Activated CD4-positive, alpha-beta T cell treated with anti-CD3 and anti-CD28 coated beads, Interleukin-2, amount 50 U/mL, for 4 hours (primary cell): ENCODE measurements at places on chromosomes 5 and 9.
A peak's percentile ranks its signal among the peaks of the same experiment; 100 is the strongest.

DNA sequence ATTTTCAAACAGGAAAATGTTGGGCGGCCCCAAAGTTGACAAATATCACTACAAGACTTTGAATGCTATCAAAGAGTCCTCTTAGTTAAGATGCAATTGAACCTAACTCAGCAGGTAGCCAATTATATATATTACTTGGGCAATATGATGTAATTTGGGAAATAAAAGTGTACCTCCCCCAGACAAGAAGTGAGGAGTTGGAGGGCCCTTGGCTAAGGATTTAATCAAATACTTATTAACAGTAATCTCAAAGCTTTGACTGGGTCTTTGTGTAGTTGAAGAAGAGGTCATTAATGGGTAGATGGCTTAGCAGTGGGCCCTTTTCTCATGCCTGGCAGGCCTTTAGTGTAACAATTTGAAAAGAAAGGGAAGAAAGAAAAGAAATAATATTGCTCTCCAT lies 599.0 kb downstream of the CSNK1G3 start:
- DNase-seq: no peak

DNA sequence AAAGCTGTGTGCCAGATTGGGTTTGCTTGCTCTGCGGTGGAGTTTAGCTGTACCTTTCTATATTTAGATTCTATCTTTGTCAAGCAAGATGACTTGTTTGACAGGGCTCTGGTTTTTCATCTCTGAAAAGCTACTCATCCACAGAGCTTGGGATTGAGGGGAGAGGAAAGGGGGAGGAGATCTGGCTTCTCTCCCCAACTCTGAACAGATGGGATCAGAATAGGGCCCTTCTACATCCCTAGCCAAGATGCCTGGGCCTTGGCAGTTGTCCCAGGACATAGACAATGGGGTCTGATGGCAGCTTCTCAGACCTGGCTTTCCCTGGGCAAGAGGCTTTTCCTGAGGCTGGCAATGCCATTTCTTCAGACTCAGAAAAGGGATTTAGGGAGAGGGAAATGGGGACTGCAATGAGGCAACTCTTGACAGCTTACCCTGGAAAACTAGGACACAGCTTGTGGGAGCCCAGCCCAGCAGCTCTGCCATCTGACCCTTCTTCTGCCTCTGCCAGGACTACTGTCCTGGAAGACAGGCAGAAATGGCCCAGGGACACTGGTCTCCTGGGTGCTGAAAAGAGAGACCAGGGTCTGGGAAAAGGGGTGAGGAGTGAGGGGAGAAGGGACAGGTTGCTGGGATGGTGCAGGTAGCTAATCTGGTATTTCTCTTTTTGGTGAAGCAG lies 50.2 kb upstream of the ASTN2 start:
- DNase-seq: no peak

GRCh38 chr9:129402371-129402739 lies 218.5 kb downstream of the C9orf50 start:
- no peak for DNase-seq

DNA sequence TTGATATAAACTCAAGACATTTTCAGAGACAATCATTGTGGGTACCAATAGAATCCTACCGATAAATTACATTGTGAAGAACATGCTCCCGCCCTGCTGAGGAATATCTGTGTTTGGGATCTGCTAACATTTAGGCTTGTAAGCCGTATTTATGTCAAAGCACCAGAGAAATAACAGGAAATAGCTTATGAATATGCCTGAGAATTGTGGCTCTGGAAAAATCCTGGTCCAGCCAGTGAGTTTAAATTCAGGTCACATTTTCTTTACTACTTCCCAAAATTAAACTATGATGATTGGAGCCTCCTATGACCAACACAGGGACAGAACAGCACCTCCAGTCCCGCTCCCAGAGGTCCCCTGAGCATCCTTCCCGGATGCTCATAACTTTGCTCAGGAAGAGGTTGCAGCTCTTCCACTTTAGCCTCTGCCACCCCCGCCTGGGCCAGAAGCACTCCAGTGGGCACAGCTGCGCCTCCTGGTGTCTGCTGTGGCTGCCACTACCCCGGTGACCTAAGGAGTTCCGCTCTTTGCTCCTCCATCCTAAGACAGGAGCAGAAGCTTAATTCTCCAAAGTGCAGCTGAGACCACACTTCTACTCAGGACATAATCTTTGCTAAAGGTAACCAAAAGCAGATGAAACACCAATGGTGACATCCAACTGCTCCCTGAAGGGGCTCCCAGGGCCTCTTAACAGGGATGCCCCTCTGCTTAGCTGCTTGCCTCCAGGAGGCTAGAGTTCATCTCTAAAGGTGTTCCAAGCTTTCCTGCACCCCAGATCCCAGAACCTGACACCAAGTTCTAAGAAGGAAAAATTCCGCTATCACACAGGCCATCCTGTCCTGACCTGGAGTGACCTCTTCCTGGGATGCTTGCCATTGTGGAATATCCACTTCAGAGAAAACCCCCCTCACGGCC lies 58.8 kb downstream of the SLC1A1 start:
- no peak for DNase-seq

DNA sequence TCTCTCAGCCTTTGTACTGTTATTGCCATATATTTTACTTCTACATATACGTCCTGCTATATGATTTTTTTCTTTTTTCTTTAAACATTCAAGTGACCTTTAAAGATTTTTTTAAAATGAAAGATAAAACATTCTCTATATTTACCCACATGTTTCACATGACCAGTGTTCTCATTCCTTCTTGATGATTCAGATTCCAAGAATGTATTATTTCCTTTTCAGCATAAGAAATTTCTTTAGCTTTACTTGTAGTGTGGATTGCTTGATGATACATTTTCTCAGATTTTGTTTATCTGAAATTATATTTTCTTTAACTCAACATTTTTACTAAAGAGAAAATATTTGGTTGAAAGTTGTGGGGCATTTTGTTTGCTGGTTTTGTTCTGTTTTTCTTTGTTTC lies 792.1 kb downstream of the BRINP1 start:
- DNase-seq: no peak

- no peak for DNase-seq
Measured at GRCh38 chr5:92508271-92508670, 1072.7 kb downstream of the NR2F1-AS1 start.

- peak; percentile 49 for DNase-seq
Measured at GRCh38 chr5:177426566-177427210, at the start of gene GRK6. TSS of gene GRK6 (plus strand) at chr5:177426676. CDS start at chr5:177426846, 170 bp downstream.

- no peak for DNase-seq
Measured at GRCh38 chr5:80071510-80072021, 36.4 kb downstream of the THBS4 start.

GRCh38 chr5:137728048-137728447 lies 7.8 kb downstream of the KLHL3 start:
- DNase-seq: no peak

DNA sequence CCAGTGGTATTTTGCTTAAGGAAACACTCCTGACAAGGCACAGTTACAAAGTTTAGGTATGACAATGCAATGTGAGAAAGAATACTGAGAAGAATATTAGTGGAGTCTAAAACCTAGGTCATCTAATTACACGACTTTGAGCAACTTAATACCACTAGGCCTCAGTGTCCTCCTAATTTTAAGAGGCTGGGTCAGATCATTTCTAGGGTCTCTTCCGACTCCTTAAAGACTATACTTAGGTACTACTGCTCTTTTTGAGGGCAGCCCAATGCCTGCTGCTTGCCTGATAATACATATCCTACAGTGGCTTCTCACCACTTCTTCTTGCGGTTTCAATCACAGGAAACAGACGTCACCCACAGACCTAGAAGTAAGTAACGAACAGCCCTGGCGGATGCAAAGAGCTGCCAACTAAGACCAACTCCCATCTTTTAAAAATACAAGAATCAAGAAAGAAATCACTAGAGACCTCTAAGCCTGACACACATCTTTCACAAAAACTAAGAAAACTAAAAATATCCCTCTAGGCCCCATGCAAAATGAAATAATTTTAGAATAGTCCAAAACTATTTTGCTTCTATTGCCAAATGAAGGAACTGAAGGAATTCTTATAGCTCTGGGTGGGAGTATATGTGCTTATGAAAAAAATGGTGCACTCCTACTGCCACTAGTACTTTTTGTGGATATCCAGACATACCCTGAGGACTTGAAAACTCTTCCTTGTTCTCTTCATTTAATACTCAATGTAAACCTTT lies 13.1 kb downstream of the DIAPH1 start:
- DNase-seq: peak; percentile 51

- DNase-seq: no peak
Measured at GRCh38 chr5:78569441-78569840, 79.1 kb downstream of the LHFPL2 start.

DNA sequence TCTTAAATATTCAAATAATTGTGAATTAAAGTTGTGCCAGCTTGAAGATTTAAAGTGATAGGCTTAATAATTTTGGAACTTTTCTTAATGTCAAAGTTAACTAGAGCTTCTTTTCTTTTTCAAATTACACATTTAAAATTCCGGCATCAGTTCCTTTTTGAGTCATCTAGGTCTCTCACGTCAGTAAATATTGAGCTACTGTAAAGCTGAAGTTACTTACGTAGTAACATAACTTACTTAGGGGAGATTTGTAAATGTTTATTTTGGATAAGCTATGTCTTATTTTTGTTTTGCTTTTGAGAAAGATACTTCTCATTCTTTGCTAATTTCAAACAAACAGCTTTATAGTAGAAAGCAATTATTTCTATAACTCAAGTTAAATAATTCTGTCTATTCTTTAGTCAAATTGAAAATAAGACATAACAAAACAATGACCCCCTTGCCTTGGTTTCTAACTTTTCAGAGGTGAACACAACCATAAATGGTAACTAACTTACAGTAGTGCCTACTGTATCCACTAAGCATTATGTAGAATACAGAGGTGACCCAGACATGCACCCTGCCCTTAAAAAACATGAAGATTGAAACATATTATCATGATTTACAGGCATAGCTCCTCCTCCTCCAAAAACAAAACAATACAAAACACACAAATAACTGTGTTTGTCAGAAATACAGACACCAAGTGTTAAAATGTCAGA lies 29.8 kb downstream of the CD274 start:
- DNase-seq: no peak

- DNase-seq: no peak
Measured at GRCh38 chr5:167845952-167846351, 445.5 kb upstream of the WWC1 start.
